ENCODE measurements at places on chromosomes 6 and 20.

DNA sequence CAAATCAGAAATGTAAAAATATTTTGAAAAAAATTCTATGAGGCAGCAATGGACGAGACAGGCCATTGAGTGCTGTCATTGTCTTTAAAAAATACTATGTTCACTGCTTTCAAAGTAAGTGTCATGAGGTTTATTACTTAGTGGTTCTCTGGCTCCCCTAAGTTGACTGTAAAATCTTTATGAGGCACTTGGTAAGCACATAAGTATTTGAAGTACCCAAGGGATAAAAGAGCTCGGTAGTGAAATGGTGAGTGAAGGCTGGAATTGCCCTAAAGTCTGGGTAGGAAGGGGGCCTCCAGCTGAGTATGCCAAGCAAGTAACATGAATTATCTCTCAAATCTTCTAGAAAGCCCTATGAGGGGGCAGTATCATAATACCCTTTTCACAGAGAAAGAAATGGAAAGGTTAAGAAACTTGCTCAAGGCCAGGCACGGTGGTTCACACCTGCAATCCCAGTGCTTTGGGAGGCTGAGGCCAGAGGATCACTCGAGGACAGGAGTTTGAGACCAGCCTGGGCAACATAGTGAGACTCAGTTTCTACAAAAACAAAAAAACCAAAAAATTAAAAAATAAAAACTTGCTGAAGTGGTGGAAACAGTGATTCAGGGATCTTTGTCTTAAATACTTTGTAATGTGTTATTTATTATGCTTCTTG lies 5.5 kb upstream of the CTCFL start:
- no peak for DNase-seq

GRCh38 chr6:13796781-13797180 lies 17.6 kb downstream of the MCUR1 start:
- no peak for DNase-seq

- no peak for DNase-seq
Measured at GRCh38 chr20:53226826-53227225, 254.7 kb downstream of the TSHZ2 start.

DNA sequence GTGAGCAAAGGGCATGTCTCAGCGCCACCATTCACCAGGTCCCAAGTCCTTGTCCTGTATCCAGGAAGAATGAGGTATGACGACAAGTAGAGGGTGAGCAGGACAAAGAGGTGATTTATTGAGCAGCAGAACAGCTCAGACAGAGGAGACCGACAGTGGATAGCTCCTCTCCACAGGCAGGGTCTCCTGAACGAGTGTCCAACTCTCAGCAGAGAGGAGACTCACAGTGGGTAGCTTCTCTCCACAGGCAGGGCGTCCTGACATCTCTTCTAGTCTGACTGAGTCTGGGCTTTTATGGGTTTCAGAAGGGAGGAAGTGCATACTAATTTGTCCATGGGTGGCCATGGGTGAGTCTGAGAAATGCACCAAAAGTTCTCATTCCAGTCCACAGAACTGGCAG lies 204.7 kb downstream of the ANKRD60 start:
- DNase-seq: no peak

DNA sequence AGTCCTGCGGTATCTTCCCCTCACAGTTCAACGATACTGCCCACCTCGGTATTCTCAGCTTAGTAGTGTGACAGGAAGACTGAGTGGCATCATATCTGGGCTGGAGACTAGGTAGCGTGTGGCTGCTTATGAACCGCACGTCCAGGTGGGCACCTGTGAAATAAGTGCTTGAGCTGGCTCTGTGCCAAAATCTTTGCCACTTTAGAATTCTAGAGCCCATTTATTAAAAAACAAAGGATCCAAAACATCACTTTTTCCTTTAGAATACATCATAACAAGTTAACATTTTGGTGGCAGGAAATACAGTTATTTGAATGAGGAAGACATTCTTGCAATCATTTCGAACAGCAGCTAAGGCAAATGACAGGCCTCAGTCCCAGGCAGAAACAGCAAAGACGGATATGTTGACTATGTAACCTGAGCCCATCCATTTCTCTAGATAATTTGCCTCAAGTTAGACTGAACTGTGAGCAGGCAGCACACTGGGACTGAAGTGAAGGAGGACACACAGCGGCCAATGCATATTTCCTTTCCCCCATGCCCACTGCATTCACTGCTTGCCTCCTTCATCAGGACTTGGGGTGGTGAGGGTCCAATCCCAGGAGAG lies 136.6 kb downstream of the GMDS start:
- no peak for DNase-seq

GRCh38 chr6:11732036-11732631 lies 46.5 kb downstream of the ADTRP start:
- no peak for DNase-seq

DNA sequence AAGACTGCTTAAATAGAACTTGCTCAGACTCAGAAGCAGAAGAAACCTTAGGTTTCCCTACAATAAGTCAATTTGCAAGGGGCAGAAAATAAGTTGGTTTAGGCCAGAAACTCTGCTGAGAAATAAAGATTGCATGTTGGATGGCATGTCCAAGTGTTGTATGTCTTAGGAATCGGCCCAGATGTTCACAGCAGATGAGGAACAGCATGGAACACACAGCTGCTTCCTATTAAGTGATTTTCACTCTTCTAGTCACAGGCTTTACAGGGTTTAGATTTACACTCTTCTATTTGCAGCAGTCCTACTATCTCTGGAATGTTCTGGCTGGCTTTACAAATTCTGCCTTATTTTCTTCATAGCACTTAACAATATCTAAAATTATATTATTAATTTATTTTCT lies 3.2 kb downstream of the ZKSCAN4 start:
- no peak for DNase-seq

DNA sequence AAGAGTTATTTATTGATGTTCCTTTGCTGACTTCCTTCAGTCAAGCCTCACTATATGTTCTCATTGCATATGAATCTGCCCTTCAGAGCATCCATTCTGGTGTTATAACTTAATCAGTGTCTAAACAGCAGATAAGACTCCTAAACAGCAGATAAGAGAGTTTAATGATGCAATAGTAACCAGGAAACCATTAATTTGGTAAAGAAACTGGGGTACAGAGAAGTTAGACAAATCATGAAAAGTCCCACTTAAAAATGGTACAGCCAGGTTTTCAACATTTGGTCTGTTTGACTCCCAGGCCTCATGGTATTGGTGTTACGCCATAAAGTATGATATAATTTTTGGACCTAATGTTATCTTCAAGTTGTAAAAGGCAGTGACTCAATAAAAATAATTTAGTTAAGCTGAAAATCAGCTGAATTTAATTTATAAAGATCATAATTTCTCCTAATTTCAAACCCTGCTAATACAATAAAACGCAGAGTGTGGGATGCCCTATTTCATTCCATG lies 127.4 kb upstream of the DST start:
- DNase-seq: no peak

- no peak for DNase-seq
Measured at GRCh38 chr6:168368066-168368820, 48.7 kb upstream of the DACT2 start.

GRCh38 chr6:35496036-35496840 lies 641 bp downstream of the TEAD3 start:
- DNase-seq: no peak

GRCh38 chr20:12906361-12906760 lies 102.4 kb upstream of the SPTLC3 start:
- DNase-seq: no peak

DNA sequence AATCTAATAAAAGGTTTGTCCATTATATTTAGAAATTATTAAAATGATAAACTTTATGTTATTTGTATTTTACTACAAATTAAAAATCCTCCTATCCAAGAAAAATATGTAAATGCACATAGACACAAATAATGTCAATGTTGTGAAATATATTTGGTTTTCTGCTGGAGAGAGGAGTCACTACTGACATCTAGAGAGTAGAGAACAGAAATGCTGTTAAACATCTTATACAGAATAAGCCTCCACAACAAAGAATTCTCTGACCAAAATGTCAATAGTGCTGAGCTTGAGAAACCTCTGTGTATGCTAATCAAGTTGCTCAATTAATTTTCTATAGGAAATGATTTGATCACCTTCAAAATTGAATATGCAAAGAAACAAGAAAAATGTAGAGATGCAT lies 12.4 kb downstream of the HTR1B start:
- DNase-seq: no peak

GRCh38 chr20:20450521-20450920 lies 82.6 kb downstream of the INSM1 start:
- DNase-seq: no peak

DNA sequence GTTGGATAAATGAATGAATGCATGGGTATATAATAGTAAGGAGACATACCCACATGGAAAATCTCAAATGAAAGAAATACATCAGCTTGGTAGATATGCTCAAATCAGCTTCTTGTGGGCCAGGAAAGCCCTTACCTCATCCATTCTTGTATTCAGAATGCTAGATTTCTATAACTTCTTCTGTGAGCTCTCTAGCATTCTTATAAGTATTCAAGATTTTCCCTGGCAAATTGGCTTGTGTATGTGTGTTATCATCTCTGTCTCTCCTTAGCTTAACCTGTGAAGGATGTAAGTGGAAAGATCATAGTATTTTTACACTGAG lies 100.8 kb downstream of the OR2B2 start:
- no peak for DNase-seq

DNA sequence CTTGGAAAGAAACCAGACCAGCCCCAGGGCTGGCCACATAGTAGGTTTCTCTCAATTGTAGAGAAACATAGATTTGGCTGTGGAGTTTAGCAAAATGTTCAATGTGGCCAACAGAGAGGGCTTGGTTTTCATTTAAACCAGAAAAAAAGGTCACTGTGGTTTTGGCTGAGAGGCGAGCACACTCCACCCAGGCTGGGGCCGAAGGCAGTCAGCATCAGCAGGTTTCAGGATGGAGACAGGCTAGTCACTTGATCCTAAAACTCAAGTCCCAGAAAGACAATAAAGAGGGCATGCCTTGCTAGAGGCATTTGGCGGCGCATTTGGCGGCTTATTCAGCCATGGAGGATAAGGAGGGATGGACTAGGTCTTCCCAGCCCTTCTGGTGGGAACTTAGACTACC lies 73.1 kb downstream of the PRND start:
- DNase-seq: no peak

DNA sequence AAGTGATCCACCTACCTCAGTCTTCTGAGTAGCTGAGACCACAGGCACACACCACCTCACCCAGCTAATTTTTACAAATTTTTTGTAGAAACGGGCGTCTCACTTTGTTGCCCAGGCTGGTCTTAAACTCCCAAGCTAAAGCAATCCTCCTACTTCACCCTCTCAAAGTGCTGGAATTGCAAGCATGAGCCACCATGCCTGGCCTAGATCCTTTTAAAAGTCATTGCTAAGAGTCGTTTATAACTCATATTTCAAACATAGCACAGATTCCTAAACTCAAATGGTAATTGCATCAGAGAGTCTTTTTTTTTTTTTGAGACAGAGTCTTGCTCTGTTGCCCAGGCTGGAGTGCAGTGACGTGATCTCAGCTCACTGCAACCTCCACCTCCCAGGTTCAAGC lies 7.7 kb upstream of the SAMHD1 start:
- DNase-seq: no peak

DNA sequence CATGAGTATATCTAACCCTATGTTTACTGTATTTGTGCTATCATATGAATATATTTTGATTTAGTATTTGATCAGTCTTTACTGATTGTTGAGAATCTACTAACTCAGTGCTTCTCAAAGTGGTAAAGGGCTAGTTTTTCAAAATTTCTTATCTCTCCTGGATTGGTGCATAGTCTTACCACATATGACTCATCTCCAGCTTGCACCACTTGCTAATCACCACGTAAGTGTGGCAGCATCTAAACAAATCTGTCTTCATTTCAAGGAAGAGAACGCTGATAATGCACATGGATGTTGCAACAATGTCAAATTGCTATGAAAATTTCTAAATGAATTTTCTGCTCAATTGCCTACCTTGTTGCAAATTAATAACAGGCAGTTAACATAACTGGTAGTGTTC lies 299.5 kb downstream of the PAX1 start:
- DNase-seq: no peak

DNA sequence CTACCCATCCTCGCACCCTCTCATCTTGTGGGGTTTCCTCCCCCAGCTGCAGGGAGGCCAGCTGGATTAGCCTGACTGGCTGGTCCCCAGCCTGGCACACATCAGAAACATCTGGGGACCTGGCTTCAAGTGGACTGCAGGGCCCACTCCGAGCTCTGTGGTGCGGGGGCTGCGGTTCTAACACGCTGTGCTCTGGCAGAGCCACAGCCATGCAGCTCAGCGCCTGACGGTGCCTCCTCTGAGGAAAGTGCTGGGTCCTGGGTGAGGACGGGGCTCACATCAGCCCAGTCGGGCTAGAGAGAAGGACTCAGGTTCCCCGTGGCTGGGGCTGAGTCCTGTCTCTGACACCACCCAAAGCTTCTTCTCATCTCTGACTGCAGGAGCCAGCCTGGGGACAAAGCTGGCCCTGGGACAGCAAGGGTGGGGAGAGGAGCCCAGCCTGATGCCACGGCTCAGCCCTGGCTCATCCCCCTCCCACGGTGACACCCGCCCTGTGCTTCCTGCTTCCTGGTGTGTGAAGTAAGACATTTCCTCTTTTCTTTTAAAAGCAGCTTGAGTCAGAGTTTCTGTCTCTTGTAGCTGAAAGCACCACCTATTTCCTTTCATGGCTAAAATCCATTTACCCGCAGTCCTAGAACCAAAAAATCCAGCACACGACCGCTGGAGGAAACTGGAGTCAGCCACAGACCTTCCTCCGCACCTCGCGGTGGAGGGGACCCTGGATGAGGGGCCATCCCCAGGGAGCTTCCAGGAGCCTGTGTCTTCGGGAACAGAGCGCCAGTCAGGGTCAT lies 127.4 kb upstream of the AFDN start:
- DNase-seq: peak; percentile 6

DNA sequence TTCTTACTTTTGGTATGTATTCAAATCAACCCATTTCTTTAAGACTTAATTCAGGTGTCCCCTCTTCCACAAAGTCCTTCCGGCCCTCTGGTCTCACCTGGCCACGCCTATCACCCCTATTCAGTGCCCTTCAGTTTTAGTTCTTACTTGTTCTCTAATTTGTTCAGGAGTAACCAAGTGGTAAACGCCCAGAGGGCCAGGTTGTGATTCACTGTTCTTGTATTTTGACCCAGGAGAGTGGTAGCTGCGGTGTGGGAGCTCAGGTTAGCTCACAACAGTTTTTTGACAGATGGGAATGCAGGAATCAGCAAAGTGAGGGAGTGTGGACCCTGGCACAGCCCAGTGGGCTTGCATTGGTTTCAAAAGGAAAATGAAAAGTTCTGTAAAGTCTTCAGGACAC lies 81.7 kb upstream of the RIPOR2 start:
- DNase-seq: no peak

DNA sequence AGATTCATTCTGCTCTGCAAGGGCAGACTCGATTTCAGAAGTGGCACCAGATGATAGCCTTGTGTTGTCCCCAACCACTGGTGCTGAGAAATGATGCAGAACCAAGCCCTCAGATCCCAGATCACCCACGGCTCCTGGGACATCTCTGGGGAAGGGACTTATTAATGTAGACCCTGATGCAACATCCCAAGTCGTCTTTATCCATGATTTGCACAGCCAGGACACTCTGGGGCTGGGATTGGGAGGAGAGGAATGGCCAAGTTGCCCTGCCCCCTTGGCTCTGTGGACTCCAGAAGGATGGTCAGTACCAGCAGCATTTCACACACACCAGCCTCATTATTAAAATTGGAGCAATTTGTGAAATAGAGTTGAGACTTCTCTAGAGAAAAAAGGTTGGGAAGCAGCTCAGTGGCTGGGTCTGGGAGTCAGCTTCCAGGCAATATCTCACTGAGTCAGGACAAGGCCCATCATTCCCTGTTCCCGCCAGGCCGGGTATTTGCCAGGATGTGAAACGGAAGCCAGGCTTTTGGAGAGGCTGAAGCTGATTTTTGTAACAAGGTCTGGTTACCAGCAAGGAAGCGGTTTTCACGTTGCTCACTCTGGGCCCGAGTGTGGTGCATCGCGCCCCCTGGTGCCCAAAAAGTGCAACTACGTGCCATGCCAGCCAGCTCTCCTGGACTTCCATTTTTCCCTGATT lies 67.4 kb downstream of the ZBTB2 start:
- DNase-seq: peak; percentile 81

Measured in fibroblast of skin of left quadriceps (primary cell).